ENCODE measurements at places on chromosomes 13 and 19.

DNA sequence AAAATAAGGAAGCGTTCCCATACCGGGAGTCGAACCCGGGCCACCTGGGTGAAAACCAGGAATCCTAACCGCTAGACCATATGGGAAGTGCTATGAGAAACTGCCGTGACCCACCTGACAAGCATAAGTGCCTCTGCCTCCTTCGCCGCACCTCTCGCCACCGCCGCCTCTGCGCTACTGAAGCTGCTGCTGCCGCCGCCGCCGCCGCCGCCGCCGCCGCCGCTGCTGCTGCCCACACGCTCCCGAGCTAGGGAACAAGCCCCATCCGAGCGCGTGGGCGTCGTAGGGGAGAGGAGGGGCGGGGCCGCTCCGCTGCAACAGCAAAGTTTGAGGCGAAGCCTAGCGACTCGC is 610 bp upstream of the WBP4 start:
- DNase-seq = peak; percentile 76

DNA sequence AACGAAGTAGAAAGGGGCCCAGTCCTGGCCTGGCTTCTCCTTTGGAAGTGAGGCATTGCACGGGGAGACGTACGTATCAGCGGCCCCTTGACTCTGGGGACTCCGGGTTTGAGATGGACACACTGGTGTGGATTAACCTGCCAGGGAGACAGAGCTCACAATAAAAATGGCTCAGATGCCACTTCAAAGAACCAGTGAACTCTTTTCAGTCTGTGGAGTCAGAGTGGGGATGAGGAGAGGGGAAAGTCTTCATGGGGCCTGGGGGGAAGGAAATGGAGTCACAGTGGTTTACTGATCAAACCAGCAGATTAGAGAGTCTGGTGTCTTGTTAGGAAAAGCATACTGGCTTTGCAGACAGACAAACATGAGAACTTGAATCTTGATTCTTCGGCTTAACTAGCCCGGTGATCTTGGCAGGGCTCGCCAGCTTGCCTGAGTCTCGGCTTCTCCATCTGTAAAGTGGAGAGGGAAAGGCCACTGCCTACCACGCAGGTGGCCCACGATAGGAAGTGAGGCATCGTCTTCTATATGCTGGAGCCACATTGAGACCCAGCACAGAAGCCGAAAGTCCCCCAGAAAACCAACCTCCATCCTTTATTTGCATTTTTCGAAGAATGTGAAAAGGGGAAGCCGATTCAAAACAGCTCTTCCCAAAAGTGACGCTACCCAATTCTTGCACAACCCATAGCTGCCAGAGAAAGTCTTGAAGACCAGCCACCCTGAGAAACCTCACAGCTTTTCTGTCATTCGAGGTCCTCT is at the start of gene FFAR1:
Gene FFAR1 (plus strand): TSS at position 732 of the 759 bp plus-strand sequence. CDS start 3,650 bp downstream, outside the sequence.
- no peak for DNase-seq

GRCh38 chr13:38213314-38213713 is 136.3 kb upstream of the UFM1 start:
- no peak for DNase-seq

DNA sequence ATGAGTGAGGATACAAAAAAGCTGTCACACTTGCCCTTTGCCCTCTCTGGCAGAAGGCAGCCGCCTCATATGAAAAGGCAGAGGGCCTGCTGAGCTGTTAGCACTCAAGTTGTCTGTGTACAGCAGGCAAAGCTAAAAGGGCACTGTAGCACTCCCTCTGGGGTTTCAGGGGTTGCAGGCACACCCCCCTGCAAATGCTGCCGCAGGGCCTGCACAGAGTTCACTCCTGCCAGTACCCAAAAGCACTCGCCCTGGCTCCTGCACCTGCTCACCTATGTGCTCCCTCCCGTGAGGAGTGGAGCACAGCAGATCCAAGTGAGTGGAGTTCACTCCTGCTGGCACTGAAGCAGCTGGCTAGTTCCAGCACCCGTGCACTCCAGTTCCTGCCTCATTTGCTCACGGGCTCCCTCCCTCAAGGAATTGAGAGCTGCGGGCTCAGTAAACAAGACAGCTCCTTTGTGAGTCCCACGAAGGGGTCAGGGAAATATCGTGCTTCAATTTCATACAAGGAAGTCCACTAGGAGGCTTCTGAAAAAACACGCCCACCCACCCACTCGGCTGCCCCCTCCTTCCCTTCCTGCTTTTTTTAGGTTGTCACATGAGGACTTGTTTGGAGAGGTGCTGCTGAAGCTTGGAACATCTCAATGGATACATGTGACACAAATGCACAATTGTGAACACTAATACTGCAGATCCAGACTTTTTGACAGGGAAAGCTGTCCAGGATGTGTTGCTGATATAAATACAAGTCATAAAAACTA is 9.9 kb upstream of the RCBTB2 start:
- DNase-seq = no peak

DNA sequence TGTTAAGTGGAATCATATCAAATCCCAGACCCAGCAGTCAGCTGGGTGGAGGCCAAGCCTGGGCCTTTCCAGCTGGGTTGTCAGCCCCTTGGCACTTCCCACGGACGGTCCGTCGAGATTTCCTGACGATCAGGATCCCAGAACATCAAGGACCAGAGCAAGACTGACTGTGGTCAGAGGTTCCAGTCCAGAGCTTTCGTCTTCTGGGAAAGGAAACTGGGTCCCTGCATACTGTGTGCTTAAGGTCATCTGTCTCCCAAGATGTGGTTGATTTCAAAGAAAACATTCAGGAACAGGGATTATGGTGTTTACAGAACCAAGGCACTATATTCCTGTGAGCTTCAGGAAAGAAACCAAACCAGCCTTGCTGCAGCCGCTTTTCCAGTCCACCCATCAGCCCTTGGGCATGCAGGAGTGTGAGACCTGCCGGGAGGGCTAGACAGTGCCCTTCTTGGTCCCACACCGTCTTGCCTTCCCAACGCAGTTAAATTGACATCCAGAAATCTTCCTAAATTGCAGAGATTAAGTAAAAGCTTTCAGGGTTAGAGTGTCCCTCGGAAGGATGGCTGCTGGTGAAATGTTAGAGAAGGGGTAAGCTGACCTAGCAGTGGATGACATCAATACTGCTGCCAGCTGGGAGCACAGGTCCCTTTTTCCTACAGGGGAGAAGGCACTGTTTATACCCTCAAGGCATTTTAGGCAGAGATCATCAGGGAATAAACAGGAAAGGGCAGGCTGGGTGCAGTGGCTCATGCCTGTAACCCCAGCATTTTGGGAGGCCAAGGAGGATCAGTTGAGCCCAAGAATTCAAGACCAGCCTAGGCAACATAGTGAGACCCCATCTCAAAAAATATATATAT is 5.0 kb upstream of the C19orf33 start:
- DNase-seq = no peak

DNA sequence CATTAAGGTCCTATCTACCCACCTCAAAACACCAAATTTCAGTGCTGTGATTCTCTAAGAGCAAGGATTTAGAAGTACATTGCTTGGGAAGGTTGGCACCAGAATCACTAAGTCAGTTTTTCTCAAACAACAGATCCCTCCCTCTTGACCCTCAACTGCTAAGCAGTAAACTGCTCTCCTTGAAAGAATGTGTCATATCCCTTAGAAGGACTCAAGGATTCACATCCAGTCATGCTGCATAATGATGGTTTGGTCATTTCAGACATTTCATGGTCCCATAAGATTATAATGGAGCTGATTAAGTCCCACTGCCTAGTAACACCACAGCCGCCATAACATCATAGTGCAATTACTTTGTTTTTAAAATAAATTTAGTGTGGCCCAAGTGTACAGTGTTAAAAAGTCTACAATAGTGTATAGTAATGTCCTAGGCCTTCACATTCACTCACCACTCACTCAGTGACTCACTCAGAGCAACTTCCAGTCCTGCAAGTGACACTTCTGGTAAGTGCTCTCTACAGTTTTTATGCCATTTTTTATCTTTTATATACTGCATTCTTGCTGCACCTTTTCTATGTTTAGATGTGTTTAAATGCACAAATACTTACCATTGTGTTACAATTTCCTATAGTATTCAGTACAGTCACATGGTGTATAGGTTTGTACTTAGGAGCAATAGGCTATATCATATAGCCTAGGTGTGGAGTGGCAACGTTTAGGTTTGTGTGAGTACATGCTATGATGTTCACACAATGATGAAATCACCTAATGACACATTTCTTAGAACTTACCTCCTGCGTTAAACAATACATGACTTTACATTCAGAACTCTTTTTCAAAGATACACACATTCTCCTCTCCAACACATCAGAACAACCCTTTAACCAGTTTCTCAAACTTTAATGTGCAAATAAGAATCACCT is 15.7 kb upstream of the CCDC169 start:
- DNase-seq = no peak

- DNase-seq = no peak
Observed at GRCh38 chr19:9935506-9936325, 599 bp downstream of the OLFM2 start.

DNA sequence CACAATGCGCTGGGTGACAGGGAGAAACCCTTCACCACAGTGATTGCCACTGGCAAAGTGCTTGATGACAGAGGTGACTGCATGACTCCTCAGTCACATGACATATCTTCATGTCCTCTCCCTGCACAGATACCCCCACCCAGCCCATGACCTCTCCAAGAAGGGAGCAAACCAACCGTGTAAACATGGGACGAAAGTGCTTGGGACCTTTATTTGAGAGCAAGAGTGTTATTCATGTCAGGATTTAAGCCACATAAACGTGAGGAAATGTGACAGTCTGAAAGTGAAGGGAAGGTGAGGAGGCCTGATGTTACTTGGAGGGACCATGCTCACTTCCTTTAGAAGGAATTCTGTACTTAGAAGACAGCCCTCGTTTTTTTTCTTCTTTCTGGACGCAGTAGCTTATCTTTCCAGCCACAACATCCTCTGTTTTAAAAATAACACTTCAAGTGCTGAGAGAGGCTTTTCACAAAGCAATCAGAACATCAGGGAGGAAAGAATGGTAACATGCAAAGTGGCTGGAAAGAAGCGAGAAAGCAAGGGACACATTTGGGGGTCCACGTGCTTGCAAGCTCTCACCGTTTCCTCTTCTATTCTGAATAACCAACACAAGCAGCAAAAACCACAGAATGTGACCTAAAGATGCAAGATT is 35.6 kb downstream of the EPS15L1 start:
- no peak for DNase-seq

DNA sequence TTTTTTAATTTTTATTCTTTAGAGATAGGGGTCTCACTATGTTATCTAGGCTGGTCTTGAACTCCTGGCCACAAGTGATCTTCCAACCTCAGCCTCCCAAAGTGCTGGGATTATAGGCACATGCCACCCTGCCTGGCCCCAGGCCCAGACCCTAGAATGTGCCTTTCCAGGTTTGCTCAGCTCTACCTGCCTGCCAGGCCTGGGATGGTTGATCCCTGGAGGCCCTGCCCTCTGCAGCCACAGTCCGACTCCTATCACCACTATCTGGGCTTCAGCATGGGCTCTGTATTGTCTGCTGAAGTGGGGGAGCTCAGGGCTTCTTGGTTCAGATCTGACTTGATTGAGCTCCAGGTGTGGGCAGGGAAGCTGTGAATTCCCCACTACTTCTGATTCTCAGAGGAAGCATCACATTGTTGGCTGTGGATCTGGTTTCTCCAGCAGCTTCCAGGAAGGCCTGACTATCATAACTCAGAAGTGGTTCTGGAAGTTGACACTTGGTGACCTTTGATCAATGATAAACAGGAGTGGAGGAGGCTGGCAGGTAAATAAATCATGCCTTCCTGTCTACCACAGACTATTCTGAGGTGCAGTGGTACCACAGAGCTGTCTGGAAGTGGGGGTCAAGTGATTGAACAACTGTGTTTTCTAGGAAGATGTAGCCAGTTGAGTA is 71.9 kb downstream of the OLFM4 start:
- DNase-seq = no peak

DNA sequence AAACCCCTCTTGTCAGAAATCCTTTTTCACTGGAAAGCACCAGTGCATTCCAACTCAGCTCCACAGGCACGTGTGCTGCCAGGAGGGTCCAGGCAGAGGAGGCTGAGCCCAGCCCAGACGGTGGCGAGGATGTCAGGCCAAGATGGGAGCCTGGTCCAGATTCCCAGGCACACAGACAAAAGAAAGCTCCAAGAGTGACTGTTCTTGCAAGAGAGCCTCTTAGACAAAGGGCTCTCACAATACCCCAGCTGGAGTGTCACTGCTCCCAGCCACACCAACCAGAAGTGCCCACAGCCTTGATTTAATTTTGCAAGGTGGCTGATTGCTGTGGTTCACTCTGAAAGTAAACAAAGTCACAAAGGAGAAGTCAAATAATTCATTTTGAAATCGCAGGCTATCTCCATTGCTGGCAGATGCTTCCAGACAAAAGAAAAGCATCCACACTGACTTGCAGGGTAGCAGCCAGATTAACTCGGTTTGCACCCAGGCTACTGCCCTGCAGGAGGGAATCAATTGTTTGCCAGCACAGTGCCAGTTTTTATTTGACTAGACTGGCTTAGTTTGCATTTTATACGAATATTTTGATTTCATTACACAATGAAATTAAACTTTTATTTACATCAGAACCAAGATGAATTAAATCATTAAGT is 95.1 kb downstream of the RAB20 start:
- peak; percentile 74 for DNase-seq

DNA sequence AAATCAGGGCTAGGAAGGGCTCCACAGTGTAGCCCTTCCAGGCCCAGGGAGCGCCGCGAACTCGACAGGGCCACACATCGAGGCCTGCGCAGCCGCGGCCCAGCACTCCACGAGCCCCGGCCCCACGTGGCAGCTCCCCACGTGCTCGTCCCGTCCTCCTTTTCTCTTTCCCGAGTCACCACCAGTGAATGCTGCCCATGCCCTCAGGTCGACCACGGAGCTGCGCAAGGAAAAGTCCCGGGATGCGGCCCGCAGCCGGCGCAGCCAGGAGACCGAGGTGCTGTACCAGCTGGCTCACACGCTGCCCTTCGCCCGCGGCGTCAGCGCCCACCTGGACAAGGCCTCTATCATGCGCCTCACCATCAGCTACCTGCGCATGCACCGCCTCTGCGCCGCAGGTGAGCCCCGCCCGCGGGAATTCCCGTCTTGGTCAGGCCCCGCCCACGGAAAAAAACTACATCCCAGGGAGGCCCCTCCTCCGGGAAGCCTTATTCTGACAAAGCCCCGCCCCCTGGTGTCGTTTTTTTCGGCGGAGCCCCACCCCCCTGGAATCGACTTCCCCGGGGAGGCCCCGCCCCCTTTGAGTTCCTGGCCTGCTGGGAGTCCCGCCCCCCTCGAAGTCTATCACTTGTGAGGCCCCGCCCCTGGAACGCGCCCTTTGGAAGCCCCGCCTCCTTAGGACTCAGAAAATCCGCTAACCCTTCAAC is 7.0 kb downstream of the HIF3A start:
- no peak for DNase-seq

GRCh38 chr19:38674388-38675171 is 27.1 kb downstream of the ACTN4 start:
- DNase-seq = no peak

- no peak for DNase-seq
Observed at GRCh38 chr13:48159401-48159800, 64.5 kb upstream of the MED4 start.

Measured in NCI-H1417 treated with DMSO at 0.1 percent for 48 hours (cell line).